Activated CD4-positive, alpha-beta T cell treated with anti-CD3 and anti-CD28 coated beads, Interleukin-2, amount 10 ng/mL, durations not matched to agents 7 days and 5 days (primary cell): ENCODE measurements at places on chromosomes 11 and 22. TPM values are rescaled to one million over a fixed set of nuclear protein-coding genes. Genes with fewer than 3 reads are reported as not detected.
A peak's percentile ranks its signal among the peaks of the same experiment; 100 is the strongest.

The ROBO4 gene
- not detected for total RNA-seq

The DCUN1D5 gene
- 22.1 TPM for total RNA-seq

The PPFIA1 gene
- total RNA-seq: 32.7 TPM

The GUCY1A2 gene
- not detected for total RNA-seq

- no peak overlapping the region for H3K4me3 ChIP-seq
- H3K4me1 ChIP-seq: peaks cover 12% of the 10 kb centered on the region
- no peaks in the 10 kb centered on the region for H3K27me3 ChIP-seq
- peaks cover 24% of the 10 kb centered on the region for H3K36me3 ChIP-seq
- no peak for DNase-seq
- H3K27ac ChIP-seq: no peak overlapping the region
Measured at GRCh38 chr11:34910817-34911216, 5.4 kb downstream of the APIP start.

DNA sequence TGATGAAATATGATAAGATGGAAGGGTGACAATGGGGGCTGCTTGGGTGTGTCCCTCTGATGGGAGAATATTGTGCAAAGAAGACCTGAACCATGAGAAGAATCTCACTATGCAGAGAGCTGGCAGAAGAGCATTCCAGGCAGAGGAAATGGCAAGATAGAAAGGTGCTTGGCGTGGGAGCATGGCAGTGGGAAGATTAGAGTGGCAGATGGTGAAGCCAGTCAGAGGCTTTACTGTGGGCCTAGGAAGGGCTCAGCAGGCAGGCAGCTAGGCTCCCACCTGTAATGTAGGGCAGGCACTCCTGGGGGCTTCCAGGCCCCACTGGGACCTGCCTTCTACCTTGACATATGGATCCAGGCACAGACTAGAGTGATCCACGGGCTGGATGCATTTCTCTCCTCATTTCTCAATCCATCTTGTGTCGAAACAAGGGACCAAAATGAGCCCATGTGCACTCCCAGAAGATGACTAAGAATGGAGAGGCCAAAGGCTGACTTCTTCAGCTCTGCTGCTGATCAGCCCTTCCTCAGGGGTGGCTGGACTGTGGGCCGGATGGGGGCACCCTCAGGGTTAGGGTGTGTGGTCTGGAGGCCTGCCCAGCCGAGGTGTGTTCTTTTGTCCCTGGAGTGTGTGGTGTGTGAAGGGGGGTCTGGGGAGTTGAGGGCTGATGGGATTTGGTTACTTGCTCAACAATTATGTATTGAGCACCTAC is 88.3 kb downstream of the TSPAN18 start:
- no peak overlapping the region for H3K27ac ChIP-seq
- DNase-seq: no peak
- H3K4me3 ChIP-seq: no peak overlapping the region
- H3K27me3 ChIP-seq: no peaks in the 10 kb centered on the region
- H3K36me3 ChIP-seq: no peaks in the 10 kb centered on the region

DNA sequence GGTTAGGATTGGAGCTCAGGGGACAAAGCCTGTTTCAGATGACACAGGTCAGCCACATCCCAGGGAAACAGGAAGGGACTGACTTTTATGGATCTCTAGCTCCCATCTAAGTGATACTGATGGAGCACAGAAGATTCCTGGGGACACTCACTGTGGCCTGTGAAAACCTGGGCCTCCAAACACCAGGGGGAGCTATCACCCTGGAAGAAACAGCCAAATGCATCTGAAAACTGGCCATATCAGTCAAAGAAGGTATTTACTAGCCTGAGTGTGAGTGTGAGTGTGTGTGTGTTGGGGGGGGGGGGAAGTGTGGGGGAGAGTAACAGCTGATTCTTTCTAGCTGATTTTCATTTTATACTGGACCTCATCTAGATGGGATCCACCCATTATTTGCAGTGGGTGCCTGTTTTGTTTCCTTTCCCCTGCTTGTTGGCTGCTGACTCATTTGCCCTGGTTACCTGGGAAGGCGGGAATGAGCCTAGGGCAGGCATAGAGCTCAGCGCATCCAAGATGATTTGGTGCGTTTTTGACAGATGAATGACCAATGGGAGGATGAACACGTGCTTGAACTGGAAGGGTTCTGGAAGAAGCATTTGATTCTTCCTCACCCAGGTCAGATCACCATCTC is 284.0 kb downstream of the KIRREL3 start:
- H3K4me3 ChIP-seq: no peak overlapping the region
- DNase-seq: peak; percentile 33
- peaks cover 8% of the 10 kb centered on the region for H3K27me3 ChIP-seq
- H3K36me3 ChIP-seq: no peaks in the 10 kb centered on the region

GRCh38 chr11:102295045-102295444 is 22.2 kb upstream of the BIRC3 start:
- no peak overlapping the region for H3K27ac ChIP-seq
- H3K4me1 ChIP-seq: peaks cover 24% of the 10 kb centered on the region
- H3K27me3 ChIP-seq: no peaks in the 10 kb centered on the region
- DNase-seq: no peak
- H3K4me3 ChIP-seq: no peak overlapping the region

- H3K27me3 ChIP-seq: peaks cover 6% of the 10 kb centered on the region
- peaks cover 4% of the 10 kb centered on the region for H3K36me3 ChIP-seq
- DNase-seq: peak; percentile 39
- H3K4me3 ChIP-seq: no peak overlapping the region
- H3K4me1 ChIP-seq: peaks cover 60% of the 10 kb centered on the region
Measured at GRCh38 chr11:121337078-121337477, 44.5 kb downstream of the SC5D start.

DNA sequence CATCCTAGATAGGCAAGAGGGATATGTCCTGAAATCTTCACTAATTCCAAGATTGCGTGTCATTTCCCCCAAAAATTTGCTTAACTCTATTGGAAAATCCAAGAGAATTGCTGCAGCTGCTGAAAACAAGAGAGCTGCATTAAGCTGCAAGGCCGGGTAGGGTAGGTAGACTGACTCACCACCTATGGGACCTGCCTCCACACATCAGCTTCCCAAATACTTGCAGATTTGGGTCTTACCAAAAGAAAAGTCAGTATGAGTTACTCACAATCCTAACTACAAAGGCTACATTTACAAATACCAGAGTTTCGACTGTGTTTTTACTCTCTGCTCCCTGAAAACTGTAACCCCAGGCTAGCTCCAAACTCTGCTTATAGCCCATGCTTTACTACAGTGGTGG is 142.5 kb upstream of the TEAD1 start:
- no peaks in the 10 kb centered on the region for H3K4me1 ChIP-seq
- H3K36me3 ChIP-seq: no peaks in the 10 kb centered on the region
- H3K27ac ChIP-seq: no peak overlapping the region
- no peak overlapping the region for H3K4me3 ChIP-seq

GRCh38 chr11:8223513-8223900 is 40.2 kb downstream of the LMO1 start:
- DNase-seq: no peak
- no peaks in the 10 kb centered on the region for H3K27me3 ChIP-seq
- H3K4me1 ChIP-seq: no peaks in the 10 kb centered on the region
- H3K4me3 ChIP-seq: no peak overlapping the region

- H3K27ac ChIP-seq: no peak overlapping the region
- H3K4me3 ChIP-seq: no peak overlapping the region
- H3K4me1 ChIP-seq: no peaks in the 10 kb centered on the region
- DNase-seq: no peak
- H3K27me3 ChIP-seq: no peaks in the 10 kb centered on the region
Measured at GRCh38 chr11:71119656-71120269, 132.6 kb downstream of the SHANK2 start.

DNA sequence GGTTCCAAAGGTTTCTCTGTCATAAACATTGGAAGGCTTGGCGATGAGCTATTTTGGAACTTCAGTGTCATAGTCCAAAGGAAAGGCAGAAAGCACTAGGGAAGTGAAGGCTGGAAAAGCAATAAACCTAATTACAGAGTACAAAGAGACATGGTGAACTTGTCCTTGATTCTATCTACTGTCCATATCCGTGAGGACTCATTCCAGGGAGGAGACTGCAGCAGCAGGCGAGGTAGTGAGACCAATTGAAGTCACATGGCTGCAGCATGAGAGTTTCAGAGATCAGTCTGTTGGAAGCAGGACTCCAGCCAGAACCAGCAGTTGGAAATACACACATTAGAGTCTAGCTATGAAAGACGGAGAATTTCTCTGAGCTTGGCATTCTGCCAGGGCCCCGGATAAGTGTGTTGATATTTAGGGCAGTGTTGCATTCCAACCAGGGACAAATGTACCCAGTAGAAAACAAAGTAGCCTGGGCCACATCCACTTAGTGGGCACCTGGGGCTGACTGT is 54.1 kb upstream of the ARHGAP42 start:
- no peaks in the 10 kb centered on the region for H3K4me1 ChIP-seq
- H3K36me3 ChIP-seq: no peaks in the 10 kb centered on the region
- no peak for DNase-seq
- no peak overlapping the region for H3K27ac ChIP-seq
- no peak overlapping the region for H3K4me3 ChIP-seq
- no peaks in the 10 kb centered on the region for H3K27me3 ChIP-seq

DNA sequence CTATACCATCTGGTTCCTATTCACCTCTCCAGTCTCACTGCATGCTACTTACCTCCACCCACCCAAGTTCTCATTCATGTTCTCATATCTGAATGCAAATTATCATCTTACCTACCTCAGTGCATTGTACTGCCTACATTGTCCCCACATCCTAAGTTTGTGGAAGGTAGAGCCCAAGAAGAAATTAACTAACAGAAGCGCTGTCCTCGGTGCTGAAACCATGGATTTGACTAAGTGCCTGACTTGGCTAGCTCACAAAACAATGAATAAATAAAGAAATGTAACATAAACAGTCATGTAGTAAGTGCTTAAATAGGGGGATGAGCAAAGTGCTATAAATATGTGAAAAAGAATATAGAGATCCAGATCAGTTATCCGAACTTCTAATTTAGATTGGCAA is 63.2 kb downstream of the GRIA4 start:
- no peaks in the 10 kb centered on the region for H3K4me1 ChIP-seq
- no peak overlapping the region for H3K4me3 ChIP-seq
- H3K36me3 ChIP-seq: no peaks in the 10 kb centered on the region
- no peaks in the 10 kb centered on the region for H3K27me3 ChIP-seq

GRCh38 chr11:94770563-94771120 is 2.5 kb downstream of the AMOTL1 start:
- H3K36me3 ChIP-seq: no peaks in the 10 kb centered on the region
- H3K27me3 ChIP-seq: peaks cover 41% of the 10 kb centered on the region
- no peak overlapping the region for H3K4me3 ChIP-seq
- H3K4me1 ChIP-seq: peaks cover 14% of the 10 kb centered on the region

DNA sequence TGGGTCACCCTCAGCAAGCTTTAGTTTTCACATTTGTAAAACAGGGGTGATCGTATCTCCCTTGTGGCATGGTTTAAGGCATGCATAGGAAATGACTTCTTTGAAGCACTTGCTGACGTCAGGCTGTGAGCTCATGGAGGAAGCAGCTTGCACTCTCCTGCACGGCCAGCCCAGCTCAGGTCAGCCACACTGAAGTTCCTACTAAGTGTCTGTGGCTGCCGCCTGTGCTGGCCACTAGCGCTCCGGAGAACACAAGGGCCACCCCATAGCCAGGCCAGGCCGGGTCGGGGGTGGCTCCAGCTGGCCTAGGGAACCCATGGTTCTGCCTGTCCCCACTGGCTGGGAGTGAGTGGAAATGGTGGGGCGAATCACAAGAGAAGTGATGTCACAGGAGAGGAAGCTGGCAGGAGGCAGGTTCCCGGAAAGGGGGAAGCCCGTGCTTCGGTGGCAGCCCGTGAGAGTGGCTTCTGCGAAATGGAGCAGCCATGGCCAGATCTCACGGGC is 28.2 kb downstream of the KCTD17 start:
- peak; percentile 92 for DNase-seq
- peaks cover 84% of the 10 kb centered on the region for H3K4me1 ChIP-seq
- peak overlapping the region; percentile 60 for H3K4me3 ChIP-seq
- H3K36me3 ChIP-seq: no peaks in the 10 kb centered on the region
- H3K27ac ChIP-seq: peak overlapping the region; percentile 97
